Stimulated activated CD8-positive, alpha-beta memory T cell treated with anti-CD3 and anti-CD28 coated beads, Interleukin-4, amount 100 ng/mL, for 1 hour (primary cell): ENCODE measurements at places on chromosomes 16 and 17.

- DNase-seq: no peak
Measured at GRCh38 chr16:83138976-83139690, 512.4 kb downstream of the CDH13 start.

DNA sequence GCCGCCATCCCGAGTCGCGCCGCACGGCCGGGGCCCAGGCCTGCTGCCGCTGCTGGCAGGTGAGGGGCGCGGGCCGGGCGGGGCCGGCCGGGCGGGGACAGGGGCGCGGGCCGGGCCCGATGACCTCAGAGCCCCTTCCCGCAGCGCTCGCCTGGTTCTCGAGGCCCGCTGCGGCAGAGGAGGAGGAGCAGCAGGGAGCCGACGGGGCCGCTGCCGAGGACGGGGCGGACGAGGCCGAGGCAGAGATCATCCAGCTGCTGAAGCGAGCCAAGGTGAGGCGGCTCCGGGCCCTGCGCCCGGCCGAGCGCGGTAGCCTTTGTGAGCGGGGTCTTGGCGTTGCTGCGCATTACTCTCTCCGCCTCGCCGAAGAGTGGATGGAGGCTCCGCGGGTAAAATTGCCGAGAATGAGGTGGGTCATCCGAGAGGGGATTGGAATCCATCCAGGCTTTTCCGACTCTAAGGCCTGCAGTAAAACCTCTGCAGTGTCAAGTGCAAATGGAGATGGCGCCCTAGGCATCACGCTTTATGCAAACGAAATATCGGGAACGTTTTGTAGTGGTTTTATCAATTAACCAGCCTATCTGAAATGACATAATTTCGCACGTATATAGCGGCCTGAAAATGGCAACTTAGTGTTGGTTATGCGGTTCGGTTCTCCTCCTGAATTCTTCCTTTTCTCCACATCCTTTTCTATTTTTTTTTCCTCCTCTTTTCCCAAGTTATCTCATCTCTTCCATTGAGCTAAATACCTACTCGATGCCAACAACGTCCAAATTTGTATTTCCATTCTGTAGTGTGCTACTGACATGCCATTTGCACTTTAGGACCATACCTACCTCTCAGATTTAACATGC lies 577 bp downstream of the TTC19 start:
- peak; percentile 7 for DNase-seq

- no peak for DNase-seq
Measured at GRCh38 chr16:60181536-60181935, 1447.4 kb upstream of the GOT2 start.

- DNase-seq: no peak
Measured at GRCh38 chr16:87131061-87131995, 185.9 kb downstream of the C16orf95 start.

DNA sequence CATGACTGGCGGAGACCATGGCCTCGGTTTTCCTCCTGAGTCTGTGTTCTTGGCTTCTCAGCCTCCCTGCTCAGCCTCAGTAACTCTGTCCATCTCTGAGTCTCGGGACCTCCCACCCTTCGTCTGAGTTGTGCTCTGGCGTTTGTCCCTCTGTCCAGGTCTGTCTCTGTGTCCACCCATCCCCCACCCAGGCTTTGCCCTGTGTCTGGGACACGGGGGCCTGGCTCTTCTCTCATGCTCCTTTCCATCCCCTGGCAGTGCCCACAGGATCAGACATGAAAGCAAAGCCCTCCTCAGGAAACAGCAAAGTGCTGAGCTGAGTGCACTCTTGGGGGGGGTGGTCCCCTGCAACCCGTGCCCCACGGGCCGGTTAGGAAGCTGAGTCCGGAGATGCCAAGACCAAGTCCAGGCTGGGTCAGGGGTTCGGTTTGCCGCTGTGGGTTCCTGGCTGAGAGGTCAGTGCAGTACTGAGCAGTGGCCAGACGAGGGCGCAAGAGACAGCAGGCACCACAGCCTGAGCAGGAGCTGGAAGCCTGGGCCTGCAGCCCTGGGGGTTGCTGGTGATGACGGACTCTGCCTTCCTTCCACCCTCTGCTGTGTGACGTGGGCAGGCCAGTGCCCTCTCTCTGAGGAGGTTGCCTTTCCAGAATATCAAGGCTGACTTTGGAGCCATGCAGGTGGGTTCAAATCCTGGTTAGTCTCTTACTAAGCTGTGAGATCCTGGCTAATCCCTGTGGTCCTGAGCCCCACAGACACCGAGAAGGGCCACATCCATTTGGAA lies 2.5 kb downstream of the P2RX1 start:
- peak; percentile 55 for DNase-seq

DNA sequence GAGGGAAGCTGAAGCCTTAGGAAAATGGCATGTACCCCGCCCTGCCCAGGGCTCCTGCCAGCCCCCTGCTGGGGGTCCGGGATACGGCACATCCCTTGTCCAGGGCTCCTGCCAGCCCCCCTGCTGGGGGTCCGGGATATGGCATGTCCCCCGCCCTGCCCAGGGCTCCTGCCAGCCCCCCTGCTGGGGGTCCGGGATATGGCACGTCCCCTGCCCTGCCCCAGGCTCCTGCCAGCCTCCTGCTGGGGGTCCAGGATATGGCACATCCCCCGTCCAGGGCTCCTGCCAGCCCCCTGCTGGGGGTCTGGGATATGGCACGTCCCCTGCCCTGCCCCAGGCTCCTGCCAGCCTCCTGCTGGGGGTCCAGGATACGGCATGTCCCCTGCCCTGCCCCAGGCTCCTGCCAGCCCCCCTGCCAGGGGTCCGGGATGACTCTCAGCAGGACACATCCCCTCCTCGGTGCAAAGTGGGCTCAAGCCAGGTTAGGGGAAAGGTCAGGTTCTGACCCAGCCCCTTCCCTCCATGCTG lies 43.2 kb downstream of the RPH3AL start:
- no peak for DNase-seq

DNA sequence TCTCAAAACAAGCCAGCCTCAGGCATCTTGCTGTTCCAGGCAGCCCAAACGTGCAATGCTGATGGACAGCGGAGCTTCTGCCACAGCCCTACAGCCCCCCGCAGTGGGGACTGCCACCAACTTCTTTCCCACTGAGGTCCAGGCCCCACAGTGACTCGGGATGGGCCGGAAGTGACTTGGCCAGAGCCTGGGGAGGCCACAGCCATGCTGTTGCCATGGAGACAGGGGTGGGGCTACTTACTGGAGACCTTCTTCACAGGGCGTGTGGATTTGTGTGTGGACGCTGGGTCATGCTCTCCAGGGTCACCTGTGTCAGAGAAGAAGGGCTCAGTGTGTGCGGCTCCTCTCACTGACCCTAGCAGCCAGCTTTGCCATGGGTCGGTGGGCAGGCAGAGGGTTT lies 15.0 kb downstream of the TRIM25 start:
- no peak for DNase-seq

DNA sequence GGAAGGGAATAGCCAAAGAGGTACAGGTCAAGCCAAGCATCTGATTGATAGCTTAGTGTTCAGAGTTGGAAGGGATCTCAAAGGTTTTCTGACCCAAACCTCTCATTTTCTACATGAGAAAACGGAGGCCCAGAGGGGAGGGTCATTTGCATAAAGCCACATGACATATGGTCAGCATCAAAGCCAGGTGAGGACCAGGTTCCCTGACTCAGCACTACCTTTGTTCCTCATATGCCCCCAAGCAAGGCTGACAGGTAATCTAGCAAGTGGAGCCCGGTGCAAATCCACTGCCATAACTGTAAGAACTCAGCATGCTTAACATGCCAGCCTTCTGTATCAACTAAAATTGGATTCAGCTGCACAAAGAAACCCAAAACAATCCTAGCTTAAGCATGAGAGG lies 28.2 kb upstream of the CCL1 start:
- DNase-seq: no peak

DNA sequence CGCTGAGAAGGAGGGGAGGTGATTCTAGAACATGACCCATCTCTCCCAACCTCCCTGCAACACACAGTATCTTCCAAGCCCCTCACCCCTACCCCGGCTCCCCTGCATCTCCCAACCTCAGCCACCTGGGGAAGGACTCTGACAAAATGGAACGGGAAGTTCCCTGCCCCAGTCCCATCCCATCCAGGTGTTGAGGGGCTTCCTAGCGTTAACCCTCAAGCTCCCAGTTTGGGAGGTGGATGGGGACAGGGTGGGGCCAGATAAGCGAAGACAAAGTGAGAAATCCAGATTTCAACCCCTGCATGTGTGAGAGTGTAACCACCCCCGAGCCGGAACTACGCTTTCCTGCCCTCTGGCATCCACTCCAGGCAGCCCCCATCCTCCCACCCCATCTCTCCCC lies 1.8 kb downstream of the ZSCAN10 start:
- DNase-seq: no peak

GRCh38 chr16:55506083-55506482 lies 2.8 kb upstream of the LPCAT2 start:
- no peak for DNase-seq

DNA sequence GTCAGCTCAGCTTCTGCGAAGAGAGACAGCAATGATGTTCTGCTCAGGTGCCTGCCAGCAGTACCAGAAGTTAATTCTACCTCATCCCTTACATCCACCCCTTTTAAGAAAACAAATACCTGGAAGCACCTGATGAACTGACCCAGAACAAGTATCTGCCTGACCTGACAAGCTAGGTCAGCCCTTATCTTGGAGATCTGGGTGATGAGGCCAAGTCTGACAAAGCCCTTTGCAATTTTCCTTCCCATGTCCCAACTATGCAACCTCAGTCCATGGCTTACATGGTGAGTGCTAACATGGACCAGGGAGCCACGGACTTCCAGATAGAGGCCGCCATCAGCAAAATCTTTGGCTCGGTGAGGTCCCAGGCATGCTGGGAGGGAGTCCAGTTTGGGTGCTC lies 3.6 kb downstream of the ACADVL start:
- DNase-seq: no peak

- no peak for DNase-seq
Measured at GRCh38 chr16:35492225-35492624, 2032.8 kb downstream of the TP53TG3F start.

GRCh38 chr16:5450409-5451104 lies 353.0 kb upstream of the EEF2KMT start:
- DNase-seq: no peak

DNA sequence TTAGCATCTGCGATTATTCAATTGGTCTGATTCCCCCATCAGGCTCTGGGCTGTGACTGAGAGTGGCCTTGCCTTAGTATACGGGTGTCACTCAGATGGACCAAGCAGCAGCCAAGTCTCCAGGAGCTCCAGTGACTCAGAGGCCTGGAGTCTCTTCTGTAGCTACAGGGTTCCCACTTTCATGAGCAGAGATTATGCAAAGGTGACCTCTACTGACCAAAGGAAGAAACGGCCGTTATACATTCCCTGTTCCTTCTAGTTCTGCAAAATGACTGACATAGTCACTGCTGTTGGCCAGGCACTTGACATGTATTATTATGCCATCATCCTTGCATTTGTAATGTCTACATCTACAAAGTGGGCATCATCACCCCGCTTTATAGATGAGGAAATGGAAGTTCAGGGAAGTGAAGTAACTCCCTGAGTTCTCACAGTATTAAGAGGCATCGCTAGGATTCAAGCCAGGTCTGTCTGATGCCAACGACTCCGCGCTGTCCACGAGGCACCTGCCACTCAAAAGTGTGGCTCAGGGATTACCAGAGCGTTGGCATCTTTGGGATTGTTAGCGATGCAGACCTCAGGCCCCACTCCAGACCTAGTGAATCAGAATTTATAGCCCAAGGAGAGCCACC lies 23.3 kb downstream of the SLC38A7 start:
- no peak for DNase-seq

- DNase-seq: no peak
Measured at GRCh38 chr17:2157675-2158395, 102.9 kb downstream of the HIC1 start.

DNA sequence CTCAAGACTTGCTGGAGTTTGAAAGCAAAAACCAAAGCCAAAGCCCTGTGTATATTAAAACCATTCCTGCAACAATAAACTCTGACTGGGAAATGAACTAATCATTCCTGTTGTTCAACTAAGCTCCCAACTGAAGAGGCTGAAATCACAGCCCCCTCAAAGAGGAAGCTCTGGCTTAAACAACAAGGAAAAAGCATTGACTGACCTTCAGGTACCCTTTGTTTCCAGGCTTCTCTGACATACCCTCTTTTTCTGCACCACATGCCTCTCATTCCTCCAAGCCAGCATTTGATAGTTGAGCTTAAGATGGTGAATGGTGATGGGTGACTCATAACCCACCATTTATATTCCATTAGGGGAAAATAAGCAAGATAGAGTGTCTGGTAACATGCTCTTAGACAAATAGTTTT lies 470.9 kb upstream of the SOX9 start:
- DNase-seq: no peak

DNA sequence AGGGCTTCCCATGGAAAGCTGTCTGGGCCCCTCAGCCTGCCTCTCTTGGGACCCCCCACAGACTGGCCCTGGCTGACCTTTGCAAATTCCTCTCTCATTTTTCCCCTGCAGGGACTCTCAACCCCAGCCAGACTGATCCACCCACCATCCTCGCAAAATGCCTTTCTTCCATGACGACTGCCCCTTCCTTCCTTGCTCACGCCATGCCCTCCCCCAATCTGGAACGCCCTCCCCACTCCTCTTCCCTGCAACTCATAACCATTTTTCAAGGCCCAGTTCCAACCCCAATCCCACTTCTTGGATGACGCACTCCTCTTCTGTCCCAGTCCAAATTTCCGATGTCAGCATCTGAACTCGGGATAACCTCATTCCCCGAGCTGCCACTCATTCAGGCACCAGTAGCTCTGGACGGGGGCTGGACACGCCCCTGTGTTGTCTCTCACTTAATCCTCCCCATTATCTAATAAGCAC lies 1.3 kb upstream of the DNAI2 start:
- DNase-seq: no peak

GRCh38 chr16:74601126-74601871 lies 5.6 kb downstream of the GLG1 start:
- DNase-seq: peak; percentile 41

DNA sequence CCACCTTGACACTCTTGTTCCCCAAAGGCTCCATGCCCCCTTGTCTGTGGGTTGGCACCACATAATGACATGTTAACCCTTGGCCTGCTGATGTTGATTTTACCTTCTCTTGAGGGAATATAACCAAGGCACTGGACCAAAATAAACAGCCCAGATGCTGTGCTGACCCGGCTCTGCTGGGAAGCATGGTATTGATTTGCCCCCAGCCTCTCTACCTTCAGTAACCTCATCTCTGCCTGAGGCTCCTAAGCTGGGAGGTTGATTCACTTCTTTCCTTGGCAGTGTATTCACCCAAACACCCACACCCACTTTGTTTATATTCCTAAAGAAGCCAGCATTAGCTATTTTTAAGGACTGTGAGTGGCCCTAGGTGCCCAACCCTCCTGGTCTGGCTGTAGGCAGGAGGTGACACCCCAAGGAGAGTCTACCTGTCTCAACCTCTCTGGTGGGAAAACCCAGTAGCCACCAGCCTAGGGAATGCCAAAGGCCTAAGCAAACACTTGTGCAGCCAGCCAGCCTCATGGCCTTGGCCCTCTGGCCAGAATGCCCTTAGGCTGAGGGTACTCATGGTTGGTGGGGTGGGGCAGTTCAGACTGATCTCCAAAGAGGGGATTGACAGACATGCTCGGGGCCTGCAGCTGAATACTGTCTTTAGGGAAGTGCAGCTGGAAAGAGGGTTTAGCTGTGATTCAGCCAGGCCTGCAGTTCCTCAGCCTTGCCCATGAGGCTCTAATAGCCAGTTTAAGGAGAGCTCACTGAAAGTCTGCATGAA lies 42.7 kb downstream of the GNAO1 start:
- no peak for DNase-seq

GRCh38 chr17:48237456-48237855 lies 129.9 kb downstream of the SNX11 start:
- DNase-seq: no peak

GRCh38 chr17:45789874-45790273 lies 5.8 kb downstream of the CRHR1 start:
- no peak for DNase-seq
